T-helper 17 cell (primary cell): ENCODE measurements at places on chromosomes 1 and 21.

DNA sequence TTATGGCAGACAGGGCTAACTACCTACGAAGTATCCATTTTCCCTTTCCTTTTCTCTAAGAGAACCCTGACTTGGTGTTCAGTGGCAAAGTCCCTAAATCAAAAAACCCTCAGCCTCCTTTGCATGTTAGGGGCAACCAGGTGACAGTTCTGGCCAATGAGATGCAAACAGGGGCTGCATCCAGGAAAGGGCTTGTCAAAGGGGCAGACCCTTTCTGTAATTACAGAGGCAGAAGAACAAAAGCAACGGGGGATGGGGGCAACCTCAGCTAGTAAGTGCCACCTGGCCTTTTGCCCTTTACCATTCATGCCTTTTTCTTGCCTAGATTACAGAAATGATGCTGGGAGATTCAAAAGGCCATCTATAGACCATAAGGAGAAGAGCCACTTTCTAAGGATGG lies 34.4 kb downstream of the GLUL start:
- DNase-seq, result no peak

DNA sequence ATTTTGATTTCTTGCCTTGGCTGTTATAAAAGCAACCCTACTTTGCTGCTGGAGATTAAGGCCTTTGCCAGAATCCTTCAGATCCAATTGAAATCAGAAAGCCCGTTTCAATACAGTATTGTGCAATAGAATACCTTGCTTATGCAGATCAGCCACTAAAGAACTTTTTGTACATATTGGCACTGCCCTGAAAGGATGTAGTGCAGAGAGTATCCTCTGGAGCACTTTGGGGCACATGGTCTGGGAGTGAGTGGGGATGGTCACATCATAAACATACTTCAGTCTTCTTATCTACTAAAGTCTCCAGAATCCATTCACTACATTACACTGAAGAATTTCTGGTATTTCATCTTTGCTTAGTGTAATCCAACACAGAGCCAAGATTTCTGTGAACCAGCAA lies 189.0 kb downstream of the CENPF start:
- no peak for DNase-seq

GRCh38 chr1:205977402-205978014 lies 25.7 kb downstream of the RAB7B start:
- DNase-seq, result peak; percentile 63

- no peak for DNase-seq
Observed at GRCh38 chr1:152179566-152179965, 20.5 kb upstream of the RPTN start.

DNA sequence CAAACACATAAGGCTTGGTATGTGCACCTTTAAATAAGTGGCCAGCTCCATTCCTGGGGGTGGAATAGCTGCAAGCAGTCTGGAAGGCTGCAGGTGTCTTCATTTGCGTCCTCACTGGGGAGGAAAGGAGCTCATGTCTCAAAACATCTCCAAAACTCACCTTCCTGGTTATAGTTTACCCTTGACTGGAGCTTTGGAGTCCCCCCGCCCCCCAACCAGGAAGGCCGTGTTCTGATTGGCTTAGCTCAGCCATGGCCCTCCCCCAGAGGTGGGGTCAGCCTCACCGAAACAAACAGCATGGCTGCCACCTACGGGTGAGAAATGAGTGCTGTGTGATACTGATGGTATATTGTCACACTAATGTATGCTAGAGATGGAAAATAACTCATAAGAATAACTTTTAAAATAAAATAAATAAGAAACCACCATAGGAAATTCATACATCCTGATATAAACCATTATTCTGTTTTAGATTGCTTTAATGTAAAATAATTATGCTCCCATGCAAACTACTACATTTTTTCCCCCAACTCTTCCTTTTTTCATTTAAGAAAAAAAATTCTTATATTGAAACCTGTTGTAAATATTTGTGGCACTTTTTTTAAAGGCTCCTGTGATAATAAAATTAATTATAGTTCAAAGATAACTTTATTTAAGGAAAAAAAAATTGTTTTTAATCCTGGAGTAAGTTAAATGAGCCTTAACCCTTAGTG lies 90.8 kb downstream of the ZP4 start:
- no peak for DNase-seq

GRCh38 chr1:179169616-179170467 lies 59.6 kb downstream of the ABL2 start:
- DNase-seq, result no peak

DNA sequence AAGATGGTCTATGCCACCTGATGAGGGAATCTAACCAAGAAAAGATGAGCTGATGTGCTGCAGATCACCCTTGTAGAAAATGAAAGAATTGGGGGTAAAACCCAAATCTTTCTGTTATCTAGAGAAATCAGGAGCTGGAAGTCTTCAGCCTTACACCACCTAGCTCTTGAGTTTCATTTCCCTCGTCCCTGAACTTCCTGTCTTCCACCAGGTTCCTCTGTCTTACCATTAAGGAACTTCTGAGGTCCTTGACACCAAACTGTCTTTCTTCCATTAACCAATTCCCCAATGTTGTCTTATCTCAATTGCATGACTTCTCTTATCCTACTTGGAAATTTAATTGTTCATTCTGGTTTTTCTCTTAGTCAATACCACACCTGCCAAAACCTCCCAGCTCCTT lies 31.5 kb downstream of the LPAR3 start:
- DNase-seq, result no peak

GRCh38 chr1:72003092-72003491 lies 279.2 kb downstream of the NEGR1 start:
- no peak for DNase-seq

DNA sequence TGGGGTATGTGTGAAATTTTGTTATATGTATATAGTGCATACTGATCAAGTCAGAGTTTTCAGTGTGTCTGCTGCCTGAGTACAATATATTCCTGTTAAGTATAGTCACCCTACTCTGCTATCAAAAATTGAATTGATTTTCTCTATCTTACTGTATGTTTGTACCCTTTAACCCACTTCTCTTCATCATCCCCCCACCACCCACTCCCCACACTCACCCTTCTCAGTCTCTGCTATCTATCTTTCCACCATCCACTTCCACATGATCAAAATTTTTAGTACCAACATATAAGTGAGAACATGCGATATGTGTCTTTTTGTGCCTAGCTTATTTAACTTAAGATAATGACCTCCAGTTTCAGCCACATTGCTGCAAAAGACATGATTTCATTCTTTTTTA lies 4.2 kb downstream of the LY9 start:
- no peak for DNase-seq

GRCh38 chr1:195663549-195664280 lies 944.5 kb downstream of the KCNT2 start:
- DNase-seq, result no peak

DNA sequence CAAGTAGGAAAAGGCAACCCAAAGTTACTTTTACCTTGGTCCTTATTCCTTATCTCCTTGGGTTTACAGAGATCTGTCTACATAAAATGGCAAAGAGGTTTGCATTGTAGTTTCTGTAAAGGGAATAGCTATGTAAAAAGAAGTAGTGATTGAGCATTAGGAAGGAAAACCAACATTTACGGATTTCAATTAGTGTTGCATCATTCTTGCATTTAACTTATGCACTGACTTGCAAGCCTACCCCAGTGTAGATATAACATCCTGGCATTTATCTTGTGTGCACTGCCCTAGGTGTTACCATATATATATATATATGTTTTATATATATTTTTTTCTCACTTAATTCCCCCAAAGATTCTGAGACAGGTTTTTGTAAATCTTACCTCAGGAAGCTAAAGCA lies 3.7 kb upstream of the LEPR start:
- no peak for DNase-seq

- DNase-seq, result no peak
Observed at GRCh38 chr21:19120591-19120990, 717.0 kb upstream of the TMPRSS15 start.

DNA sequence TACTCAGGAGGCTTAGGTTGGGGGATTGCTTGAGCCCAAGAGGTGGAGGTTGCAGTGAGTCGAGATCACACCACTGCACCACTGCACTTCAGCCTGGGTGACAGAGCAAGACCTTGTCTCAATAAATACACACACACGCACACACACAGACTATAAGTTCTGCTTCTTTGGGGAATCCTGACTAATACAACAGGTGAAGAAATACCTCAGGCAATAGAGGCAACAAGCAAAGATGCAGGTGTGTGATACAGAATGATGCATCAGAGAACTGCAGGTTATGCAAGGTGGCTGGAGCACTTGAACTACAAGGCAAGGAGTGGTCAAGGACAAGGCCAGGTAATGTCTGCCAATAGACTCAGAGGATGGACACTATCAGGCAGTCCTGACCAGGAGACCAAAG lies 117.6 kb upstream of the ZNF678 start:
- no peak for DNase-seq

GRCh38 chr1:115077286-115077983 lies 11.9 kb downstream of the TSPAN2 start:
- DNase-seq, result no peak

GRCh38 chr21:28734522-28735175 lies 258.0 kb downstream of the LTN1 start:
- no peak for DNase-seq

DNA sequence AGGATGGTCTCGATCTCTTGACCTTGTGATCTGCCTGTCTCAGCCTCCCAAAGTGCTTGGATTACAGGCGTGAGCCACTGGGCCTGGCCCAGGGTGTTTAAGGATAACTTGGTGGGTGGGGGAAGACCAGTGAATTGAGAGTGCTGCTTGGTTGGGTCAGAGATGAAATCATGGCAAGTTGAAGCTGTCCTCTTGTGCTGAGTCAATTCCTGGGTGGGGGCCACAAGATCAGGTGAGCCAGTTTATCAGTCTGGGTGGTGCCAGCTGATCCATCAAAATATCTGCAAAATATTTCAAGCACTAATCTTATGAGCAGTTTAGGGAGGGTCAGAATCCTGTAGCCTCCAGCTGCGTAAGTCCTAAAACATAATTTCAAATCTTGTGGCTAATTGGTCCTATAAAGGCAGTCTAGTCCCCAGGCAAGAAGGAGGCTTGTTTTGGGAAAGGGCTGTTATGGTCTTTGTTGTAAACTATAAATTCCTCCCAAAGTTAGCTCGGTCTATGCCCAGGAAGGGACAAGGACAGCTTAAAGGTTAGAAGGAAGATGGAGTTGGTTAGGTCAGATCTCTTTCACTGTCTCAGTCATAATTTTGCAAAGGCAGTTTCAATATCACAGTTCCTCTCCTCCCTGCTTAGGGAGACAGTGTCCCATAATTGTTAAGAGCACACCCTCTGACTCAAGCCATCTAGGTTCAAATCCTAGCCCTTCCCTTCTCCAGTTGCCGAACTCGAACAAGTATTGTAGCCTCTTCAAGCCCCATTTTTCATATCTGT lies 66.8 kb upstream of the BACH1 start:
- no peak for DNase-seq

DNA sequence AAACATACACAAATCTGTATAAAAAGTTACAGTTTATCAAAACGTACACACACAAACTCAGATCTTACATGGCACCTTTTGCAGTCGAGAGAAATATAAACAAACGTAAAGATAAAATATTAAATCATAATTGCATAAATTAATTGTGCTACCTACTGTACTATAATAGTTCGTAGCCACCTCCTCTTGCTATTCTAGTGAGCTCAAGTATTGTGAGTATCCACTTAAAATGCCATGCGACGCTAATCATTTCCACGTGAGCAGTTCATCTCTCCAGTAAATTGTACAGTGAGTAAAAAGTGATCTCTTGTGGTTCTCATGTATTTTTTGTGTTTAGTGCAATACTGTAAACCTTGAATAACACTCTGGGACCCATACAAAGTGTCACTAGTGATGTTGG lies 6.3 kb downstream of the MIA3 start:
- DNase-seq, result no peak

DNA sequence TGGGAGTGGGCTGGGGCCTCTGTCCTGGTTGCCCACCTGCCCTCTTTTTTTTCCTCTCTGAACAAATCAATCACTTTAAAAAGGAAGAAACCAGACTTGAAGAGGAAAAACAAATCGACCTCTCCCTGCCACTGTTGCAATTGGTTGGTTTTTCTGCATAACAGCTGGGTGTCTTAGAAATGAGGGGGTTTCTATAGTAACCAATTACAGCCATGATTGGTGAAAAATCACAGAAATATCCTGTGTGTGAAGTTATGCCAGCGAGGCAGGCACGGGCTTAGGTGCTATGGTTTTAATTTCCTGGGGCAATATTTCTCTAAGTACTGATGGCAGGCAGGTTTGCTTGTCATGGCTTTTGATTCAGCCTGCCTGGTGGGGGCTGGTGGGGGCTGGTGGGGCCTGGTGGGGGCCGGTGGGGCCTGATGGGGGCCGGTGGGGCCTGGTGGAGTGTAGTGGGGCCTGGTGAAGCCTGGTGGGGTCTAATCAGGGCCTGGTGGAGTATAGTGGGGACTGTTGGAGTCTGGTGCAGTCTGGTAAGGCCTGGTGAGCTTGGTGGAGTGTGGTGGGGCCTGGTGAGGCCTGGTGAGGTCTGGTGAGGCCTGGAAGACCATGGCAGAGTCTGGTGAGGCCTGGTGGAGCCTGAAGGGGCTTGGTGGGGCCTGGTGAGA lies 54.6 kb downstream of the AJAP1 start:
- no peak for DNase-seq

- no peak for DNase-seq
Observed at GRCh38 chr1:57839067-57839466, 415.2 kb upstream of the DAB1 start.

DNA sequence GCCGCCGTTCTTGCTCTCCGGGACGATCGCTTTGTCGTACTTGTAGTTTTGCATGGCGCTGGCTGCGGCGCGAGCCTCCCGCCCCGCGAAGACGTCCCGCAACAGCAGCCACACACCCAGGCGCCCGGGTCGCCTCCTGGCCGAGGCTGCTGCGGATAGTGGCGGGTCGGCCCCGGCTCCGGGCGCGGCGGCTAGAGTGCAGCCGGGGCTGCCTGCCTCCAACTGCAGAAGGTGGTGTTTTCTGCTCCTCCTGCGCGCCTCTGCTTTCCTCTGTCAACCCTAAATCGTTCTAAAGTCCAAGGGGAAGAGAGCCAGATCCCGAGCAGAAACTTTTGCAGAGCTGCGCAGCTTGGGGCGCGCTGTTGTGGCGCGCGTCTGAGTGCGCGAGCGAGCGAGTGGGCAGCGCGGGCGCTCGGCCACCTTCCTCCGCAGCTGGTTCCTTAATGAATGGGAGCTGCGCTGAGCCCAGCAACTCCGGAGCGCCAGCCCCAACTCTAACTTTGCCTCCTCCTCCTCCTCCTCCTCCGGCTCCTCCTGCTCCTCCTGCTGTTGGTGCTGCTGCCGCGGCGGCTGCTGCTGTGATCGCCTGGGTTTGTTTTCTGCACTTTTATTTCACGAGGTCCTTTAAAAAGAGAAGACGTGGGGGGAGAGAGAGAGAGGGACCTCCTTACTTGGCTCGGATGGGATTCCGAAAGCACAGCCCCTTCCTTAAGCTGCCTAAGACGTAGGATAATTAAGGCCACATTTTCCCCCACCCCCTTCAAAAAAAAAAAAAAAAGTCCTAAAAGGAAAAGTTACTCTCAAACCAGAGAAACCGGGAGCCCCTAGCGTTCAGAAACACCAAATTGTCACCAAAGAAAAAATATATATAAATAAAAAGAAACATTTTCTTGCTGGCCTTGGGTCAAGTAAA lies at the start of gene PLPP3:
TSS of gene PLPP3 (minus strand) at position 601 of the 913 bp plus-strand sequence. CDS start at position 54, 547 bp downstream.
- DNase-seq, result no peak

GRCh38 chr1:223772771-223773160 lies 60.4 kb downstream of the CAPN2 start:
- no peak for DNase-seq
